Activated CD4-positive, alpha-beta T cell treated with anti-CD3 and anti-CD28 coated beads for 36 hours (primary cell): ENCODE measurements at places on chromosomes 4 and X. TPM values are rescaled to one million over a fixed set of nuclear protein-coding genes. Genes with fewer than 3 reads are reported as not detected.

DNA sequence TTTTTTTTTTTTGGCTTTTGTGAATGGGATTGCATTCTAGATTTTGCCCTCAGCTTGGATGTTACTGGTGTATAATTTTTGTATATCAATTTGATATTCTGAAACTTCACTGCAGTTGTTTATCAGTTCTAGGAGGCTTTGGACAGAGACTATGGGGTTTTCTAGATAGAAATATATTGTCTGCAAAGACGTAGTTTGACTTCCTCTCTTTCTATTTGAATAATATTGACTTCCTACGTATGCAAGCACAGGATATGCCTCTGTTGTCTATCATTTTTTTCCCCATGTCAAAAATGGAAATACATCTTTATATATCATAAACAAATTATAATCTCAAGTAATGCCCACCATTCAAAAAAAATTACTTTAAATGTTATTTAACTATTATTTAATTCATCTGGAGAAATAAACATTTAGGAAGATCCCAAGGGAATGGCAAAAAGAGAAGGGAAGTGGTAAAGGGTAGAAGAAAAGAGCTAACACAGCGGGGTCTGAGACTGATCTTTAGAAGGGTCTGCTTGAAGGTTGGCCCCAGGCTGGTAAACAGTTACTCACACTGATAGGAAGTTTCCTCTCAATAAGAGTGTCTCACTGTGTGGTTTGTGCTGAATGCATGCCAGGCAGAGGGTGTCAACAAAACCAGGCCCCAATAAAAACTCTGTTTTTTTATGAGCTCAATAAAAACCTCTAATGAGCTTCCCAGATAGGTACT lies 35.7 kb downstream of the ZNF518B start:
- no peak for DNase-seq

- no peak for DNase-seq
Measured at GRCh38 chr4:37902212-37902611, 11.3 kb downstream of the TBC1D1 start.

ZNF157 gene
- 0.75 TPM for total RNA-seq

CXCL8 gene
- 0.80 TPM for total RNA-seq

- no peak for DNase-seq
Measured at GRCh38 chr4:88524171-88524570, 595 bp upstream of the PYURF start.

DNA sequence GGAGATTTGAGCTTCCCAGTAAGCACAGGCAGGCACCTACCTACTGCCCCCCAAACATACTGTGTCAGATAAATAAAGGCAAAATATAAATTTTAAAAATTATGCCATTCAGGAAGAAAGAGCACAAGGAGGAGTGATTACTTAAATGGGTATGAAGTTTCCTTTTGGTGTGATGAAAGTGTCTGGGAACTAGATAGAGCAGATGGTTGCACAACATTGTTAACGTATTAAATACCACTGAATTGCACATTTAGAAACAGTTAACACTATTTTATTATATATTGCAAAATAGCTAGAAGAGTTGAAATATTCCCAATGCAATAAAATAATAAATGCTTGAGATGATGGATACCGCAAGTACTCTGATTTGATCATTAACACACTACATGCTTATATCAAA lies 374.7 kb upstream of the FGF13 start:
- DNase-seq, result no peak

DNA sequence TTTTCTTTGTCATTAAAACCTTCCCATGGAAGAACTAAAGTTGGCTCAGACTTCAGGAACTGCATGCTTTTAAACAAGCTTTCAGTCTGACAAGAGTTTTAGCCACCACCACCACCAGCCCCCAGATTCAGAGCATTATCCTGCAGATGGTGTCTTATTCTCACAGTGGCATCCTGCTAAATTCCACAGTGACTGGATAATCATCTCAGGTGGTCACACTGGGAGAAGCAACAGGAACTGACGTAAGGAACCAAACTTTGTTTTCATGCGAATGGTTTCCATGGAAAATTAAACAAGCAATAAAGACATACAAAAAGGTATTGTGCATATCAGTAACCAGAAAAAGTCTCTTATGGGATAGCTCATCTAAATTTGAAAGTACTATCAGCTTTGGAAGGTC lies 370.7 kb downstream of the FBXW7 start:
- DNase-seq, result no peak

DNA sequence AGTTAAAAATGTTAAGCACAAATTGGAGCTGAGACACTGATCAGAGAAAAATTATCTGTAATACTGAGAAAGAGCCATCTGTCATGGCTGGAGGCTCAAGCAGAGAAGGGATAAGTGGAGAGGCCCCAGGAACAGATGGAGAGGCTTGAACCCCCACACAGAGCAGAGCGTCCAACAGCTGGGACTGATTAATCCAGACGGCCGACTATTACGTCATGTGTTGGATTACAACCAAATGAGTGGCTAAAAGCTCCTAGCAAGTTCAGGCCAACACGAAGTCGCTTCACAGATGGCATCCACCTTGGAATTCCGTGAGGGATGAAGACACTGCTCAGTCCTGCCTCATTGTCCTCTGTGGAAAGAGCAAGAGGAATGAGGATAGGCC lies 57.7 kb upstream of the ATXN3L start:
- no peak for DNase-seq

GRCh38 chr4:125303058-125303457 lies 11.7 kb upstream of the FAT4 start:
- DNase-seq, result no peak
